Iris pigment epithelial cell (primary cell): ENCODE measurements at places on chromosomes 6 and 20.

DNA sequence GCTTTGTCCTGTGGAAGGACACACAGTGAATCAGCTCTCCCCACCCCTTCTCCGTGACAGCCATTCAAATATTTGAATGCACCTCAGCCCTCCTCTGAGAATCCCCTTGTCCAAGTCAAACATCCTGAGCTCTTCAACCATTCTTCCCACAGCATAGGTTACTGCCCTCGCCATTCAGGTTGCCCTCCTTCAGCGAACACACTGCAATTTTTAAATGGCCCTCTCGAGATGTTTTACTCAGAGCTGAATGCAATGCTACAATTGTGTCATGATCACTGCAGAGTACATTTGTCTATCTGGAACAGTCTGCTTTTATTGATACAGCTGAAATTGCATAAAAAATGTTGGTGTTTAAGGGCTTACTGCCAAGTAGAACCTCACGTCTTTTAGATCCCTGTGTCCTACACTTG lies 48.9 kb downstream of the SLC2A12 start:
- DNase-seq: no peak

DNA sequence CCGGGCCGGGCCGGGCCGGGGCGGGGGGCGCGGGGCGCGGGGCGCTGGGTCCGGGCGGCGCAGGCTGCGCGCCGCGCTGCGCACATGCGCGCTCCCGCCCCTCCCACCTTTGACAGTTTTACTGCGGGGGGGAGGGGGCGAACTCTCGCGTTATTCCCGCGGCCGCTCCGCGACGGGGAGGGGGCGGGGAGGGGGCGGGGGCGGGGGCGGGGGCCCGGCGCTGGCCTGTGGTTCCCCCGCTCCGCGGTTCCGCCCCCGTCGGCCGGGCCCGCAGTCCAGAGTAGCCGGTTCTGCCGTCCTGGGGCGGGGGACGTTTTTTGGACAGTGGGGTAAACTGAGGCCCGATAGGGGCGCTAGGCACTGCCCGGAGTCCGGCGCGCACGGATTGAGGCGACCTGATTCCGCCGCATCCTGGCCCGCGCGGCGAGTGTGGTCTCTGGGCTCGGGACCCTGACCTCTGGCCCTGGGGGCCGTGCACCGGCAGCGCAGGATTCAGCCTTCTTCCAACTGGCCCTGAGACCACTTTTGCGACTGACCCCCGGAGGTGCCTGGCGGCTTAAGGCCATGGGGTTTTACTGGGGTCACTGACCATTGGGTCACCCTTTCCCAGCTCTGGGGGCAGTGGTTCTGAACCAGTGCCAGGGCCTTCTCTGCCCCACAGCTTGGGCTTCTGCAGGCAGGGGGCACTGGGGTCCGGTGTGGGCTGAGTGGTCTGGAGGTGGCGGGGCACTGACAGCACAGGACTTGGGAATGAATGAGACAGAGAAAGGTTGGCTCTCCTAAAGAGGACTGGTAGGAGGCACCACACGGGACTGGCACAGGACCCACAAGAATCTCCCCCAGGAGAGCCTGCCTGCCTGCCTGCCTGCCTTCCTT lies at the start of gene ZNF512B:
ZNF512B (minus strand) TSS at position 93 of the 876 bp plus-strand sequence. CDS start 1,980 bp downstream, outside the sequence.
- DNase-seq: no peak

DNA sequence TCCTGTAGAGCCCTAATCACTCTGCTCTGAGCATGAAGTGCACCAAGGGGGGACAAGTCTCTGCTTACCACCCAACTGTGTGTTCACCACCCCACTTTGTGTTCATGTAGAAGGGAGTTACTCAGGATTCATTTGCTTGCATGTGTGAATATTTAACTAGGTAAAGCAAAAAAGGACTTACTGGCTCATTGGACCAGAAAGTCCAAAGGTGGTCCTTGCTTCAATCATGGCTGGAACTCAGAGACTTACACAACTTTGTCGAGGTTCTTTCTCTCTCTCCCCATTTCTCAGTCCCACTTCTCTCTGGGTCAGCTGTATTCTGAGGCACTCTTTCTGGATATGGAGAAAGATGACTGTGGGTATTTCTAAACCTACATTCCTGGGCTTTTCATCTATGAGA lies 4.0 kb downstream of the TMEM200A start:
- DNase-seq: no peak

- no peak for DNase-seq
Measured at GRCh38 chr6:150722614-150723344, 123.1 kb downstream of the PLEKHG1 start.

- no peak for DNase-seq
Measured at GRCh38 chr6:15110726-15111354, 135.0 kb upstream of the JARID2 start.

DNA sequence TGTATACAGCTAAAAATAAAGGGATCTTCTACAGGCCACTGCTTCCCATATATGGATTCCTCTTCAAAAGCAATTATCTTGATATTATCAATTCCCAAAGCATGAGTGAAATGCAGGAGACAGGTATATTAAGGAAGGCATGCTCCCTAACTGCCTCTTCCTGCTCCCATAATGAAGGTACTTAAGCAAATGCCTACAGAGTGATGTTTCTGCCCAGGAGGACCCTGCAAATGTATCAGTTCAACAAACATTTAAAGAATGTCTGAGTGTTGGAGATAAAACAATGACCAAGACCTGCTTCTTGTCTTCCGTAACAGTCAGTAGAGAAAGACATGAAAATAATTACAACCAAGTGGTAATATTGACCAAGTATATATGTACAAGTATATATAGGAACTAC lies 4.2 kb downstream of the UBE2J1 start:
- DNase-seq: peak; percentile 48
